Hypothalamus (tissue), 51 donors: ENCODE measurements at places on chromosomes 5 and 9.

- DNase-seq: peak; percentile 9
Observed at GRCh38 chr9:114033397-114034103, 44.5 kb downstream of the AMBP start.

DNA sequence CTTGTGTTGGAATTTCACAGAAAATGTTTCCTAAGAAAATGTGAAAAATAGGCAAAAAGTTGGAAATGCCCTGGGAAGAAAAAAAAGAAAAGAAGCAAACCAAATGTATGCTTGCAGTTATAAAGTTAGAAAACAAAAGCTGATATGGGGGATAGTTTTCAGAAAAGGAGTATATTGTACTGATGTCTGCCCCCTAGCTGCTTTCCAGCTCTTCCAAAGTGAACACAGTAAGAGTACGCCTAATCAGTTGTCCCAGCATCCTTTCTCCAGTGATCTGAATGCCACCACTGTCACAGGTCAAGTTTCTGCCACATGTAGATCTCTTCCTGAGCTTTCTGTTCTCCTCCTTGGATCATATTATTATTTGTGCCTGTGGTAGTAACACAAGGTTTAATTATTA lies 5.8 kb downstream of the TYRP1 start:
- no peak for DNase-seq

- no peak for DNase-seq
Observed at GRCh38 chr5:172193872-172194271, at the start of gene EFCAB9. Gene EFCAB9, plus strand, starts transcription at chr5:172194172. Its CDS starts 1 bp downstream, at chr5:172194173.

- no peak for DNase-seq
Observed at GRCh38 chr9:109861499-109861898, 81.5 kb downstream of the PALM2AKAP2 start.

GRCh38 chr5:124180875-124181461 lies 565.5 kb downstream of the ZNF608 start:
- DNase-seq: no peak

DNA sequence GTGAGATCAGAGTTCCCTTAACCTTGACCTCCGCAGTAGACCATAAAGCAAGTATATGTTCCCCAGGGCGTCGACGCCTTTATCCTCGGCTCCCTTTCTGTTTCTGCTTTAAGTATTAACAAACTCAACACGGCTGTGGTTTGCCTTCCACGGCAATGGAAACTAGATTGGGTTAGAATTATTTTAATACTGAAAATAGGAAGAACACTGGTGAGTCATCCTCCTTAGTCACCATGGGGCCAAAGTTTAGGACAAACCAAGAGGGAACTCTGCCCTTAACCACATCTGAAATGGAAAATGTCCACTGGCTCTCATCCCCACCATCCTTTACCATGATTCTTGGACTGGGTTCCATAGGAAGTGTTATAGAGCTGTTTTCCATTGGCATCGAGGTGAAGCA lies 386.1 kb downstream of the ACTL7B start:
- no peak for DNase-seq

DNA sequence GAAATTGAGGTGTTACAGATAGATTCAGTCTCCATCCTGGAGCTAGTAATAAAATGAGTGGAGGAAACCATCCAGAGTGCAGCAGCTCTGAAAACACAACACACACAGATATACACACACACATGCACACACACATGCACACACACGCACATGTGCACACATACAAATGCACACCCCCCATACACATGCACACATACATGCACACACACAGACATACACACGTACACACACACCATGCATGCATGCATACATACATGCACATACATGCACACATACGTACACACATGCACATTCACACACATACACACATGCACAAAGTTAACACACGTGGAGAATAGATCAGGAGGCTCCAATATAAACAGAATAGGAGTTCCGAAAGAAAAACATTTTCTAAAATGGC lies 21.0 kb upstream of the OBP2B start:
- no peak for DNase-seq

GRCh38 chr5:176653401-176654385 lies 6.4 kb downstream of the TSPAN17 start:
- DNase-seq: no peak

GRCh38 chr9:83068414-83068813 lies 5.5 kb upstream of the RASEF start:
- no peak for DNase-seq

GRCh38 chr5:177477701-177478477 lies 4.5 kb upstream of the DBN1 start:
- no peak for DNase-seq

- DNase-seq: no peak
Observed at GRCh38 chr5:150112201-150113046, 26.1 kb upstream of the CSF1R start.

DNA sequence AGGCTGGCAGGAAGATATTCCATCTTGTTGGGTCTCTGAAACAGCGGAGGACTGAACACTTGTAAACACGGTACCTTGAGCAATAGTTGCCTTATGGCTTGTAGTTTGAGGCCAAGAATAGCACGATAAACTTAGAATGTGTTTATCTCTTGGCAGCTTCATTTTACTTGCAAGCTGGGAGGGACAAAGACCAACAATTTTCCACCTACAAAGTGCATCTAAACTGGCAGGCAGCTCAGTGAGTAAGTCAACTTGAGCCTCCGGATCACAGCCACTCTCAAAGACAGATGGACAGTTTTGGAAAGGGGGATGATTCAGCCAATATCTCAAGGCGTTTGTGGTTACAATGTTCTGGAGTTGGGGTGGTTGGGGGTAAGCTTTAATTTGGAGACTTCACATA lies 652.6 kb downstream of the CETN3 start:
- DNase-seq: no peak

DNA sequence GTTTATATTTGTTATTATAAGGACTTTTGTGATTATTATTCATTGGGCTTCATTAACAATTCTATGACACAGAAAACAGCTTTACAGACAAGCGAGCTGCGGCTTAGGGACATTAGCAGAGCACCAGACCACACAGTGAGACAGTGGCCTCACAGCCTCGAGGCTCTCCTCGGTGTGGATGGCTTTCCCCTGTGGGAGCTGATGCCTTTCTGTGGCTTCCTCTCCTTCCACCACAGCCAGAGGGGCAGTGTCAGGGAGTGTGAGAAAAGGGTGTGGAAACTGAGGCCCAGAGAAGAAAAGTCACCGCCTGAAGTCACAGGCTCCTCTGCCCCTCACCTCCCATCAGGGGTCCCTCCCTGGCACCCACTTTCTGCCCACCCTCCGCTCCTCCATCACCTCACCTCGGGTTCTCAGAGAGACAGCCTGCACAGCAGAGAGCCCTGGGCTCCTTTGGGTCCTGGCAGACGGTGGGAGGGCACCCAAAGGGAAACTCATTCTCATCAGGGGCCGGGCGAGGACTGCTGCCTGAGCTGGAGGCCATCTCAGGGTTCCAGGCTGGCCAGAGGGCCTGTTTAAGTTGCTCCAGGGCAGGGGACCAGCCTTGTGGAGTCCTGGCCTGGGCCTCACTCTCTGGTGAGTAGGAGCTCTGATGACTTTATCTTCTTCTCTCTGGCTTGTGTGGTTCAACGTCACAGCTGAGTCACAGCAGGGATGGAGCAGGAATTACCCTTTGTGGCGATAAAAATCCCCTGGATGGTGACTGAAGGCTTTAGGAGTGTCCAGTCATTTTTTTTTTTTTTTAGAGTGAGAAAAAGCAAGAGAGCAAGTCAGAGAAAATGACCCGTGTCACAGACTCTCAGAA lies 830 bp downstream of the TRAF1 start:
- DNase-seq: no peak

GRCh38 chr5:134798468-134798867 lies 39.9 kb downstream of the DDX46 start:
- DNase-seq: no peak
